ENCODE measurements at places on chromosomes 5 and 9. TPM values are rescaled to one million over a fixed set of nuclear protein-coding genes. Genes with fewer than 3 reads are reported as not detected.

PCDHB10 gene
- 0.89 TPM for total RNA-seq

NOXA1 gene
- 0.59 TPM for total RNA-seq

FBP2 gene
- not detected for total RNA-seq

INSL6 gene
- not detected for total RNA-seq

TCF7 gene
- total RNA-seq = 9.7 TPM

MAMDC4 gene
- 4.1 TPM for total RNA-seq

RAD1 gene
- 39.3 TPM for total RNA-seq

EGFLAM gene
- total RNA-seq = 0.50 TPM

- H3K27me3 ChIP-seq = no peaks in the 10 kb centered on the region
- no peak overlapping the region for H3K4me3 ChIP-seq
- DNase-seq = no peak
These were observed 7.6 kb upstream of the PRRC2B start for GRCh38 chr9:131386281-131386680.

GRCh38 chr9:113187929-113188595 is 33.0 kb downstream of the FKBP15 start:
- no peak overlapping the region for H3K4me3 ChIP-seq
- H3K36me3 ChIP-seq = peaks cover 8% of the 10 kb centered on the region
- no peak overlapping the region for H3K27ac ChIP-seq
- DNase-seq = no peak

GRCh38 chr9:312596-313320 is 98.1 kb downstream of the DOCK8 start:
- no peaks in the 10 kb centered on the region for H3K36me3 ChIP-seq
- no peaks in the 10 kb centered on the region for H3K27me3 ChIP-seq
- no peak for DNase-seq
- H3K27ac ChIP-seq = no peak overlapping the region

DNA sequence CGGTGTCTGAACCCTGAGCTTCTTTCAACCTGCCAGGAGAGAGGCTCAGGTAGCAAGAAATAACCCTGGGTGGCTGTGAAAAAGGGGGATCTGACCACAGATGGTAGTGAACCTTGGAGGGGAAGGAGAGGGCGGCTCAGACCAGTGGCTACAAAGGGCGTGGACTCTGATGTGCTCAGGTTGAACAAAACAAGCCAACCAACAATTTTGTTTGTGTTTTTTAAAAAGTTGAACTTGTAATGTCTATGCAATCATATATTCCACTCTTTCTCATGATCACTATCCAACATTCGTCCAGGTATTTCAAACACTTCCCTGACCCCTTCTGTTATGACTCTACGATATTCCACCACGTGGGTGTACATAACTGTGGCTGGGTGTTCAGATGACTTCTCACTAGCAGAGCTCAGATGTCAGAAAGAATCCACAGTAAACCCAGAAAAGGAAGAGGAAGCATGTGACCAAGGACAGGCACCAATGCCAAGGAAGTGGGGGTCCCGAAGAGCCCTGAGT is 20.0 kb downstream of the PTPN3 start:
- no peak for DNase-seq
- H3K27me3 ChIP-seq = no peaks in the 10 kb centered on the region
- no peak overlapping the region for H3K27ac ChIP-seq
- no peaks in the 10 kb centered on the region for H3K36me3 ChIP-seq

- H3K4me3 ChIP-seq = no peak overlapping the region
- DNase-seq = peak; percentile 51
- H3K4me1 ChIP-seq = no peaks in the 10 kb centered on the region
These were observed 106.3 kb downstream of the DRD1 start for GRCh38 chr5:175337680-175338079.

DNA sequence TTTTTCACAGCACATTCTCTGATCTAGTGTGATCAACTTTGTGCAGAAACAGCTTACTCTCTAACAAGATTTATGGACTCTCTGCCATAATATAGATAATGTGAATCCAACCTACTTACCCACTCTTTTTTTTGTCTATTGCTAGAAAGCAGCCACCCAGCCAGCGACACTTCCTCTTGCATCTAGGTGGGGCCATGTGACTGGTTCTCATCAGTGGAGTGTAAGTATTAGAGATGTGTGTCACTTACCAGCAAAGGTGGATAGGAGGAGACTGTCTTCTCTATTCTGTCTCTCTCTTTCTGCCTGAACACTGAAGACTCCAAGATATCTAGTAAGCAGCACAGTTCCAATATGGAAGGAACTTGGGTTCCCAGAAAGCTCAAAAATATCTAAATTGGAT is 174.8 kb downstream of the MCTP1 start:
- no peaks in the 10 kb centered on the region for H3K27me3 ChIP-seq
- DNase-seq = no peak
- no peak overlapping the region for H3K27ac ChIP-seq

DNA sequence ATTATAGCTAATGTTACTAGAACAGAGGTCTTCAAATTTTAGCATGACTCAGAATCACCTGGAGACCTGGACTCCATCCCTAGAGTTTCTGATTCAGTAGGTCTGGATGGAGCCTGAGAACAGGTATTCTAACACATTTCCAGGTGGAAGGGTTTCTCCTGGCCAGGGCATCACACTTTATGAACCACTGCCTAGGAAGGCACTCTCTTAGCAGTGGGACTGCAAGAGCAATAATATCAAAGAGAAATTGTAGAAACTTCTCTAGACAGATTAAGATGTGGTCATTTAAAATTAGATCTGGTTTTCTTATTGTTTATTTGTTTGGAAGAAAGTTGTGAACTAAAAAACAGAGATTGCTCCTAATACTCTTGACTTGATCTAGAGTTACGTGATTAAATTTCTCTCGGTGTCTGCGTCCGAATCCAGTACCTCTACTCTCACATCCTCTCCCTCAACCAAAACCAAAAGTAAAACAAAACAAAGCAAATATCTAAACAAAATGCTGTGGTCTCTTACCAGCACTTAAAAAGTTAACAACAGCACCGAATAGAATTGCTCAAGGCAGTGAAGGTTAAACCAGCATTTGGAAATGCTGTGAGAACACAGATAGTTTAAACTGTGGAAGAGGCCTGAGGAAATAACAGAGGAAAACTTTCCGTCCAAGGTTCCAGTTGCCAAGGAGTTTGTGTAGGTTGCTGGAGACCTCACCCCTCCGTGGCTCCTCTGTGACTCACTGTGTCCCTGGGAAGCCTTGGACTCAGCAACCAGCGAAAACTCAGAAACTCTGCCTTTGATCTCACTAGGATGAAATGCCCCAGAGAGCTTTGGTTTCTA is 193.4 kb downstream of the ARRDC3 start:
- no peaks in the 10 kb centered on the region for H3K27me3 ChIP-seq
- no peak overlapping the region for H3K27ac ChIP-seq
- H3K36me3 ChIP-seq = no peaks in the 10 kb centered on the region

DNA sequence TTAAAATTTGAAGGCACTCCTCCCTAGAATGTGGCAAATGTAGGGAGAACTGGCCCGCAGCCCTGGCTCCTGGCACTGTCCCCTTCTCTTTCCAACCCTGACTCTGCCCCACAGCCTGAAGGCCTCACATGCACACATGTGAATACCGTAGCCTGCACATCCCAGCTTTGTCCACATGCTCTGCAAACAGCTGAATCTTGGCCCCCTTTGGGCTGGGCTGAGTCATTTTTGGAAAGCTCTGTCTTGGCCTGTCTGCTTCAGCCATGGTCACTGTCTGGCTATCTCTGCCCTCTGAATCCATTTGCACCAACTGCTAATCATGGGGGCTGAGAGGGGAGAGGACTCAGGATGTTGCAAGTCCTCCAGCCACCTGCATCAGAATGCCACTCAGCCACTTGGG is 22.1 kb upstream of the GALNT10 start:
- H3K4me3 ChIP-seq = no peak overlapping the region
- no peak overlapping the region for H3K27ac ChIP-seq
- H3K36me3 ChIP-seq = no peaks in the 10 kb centered on the region
- no peak for DNase-seq
- no peaks in the 10 kb centered on the region for H3K27me3 ChIP-seq

GRCh38 chr5:66513130-66513529 is 83.1 kb upstream of the MAST4 start:
- H3K4me1 ChIP-seq = no peaks in the 10 kb centered on the region
- H3K27me3 ChIP-seq = no peaks in the 10 kb centered on the region
- no peak overlapping the region for H3K4me3 ChIP-seq
- no peak overlapping the region for H3K27ac ChIP-seq
- no peaks in the 10 kb centered on the region for H3K36me3 ChIP-seq

DNA sequence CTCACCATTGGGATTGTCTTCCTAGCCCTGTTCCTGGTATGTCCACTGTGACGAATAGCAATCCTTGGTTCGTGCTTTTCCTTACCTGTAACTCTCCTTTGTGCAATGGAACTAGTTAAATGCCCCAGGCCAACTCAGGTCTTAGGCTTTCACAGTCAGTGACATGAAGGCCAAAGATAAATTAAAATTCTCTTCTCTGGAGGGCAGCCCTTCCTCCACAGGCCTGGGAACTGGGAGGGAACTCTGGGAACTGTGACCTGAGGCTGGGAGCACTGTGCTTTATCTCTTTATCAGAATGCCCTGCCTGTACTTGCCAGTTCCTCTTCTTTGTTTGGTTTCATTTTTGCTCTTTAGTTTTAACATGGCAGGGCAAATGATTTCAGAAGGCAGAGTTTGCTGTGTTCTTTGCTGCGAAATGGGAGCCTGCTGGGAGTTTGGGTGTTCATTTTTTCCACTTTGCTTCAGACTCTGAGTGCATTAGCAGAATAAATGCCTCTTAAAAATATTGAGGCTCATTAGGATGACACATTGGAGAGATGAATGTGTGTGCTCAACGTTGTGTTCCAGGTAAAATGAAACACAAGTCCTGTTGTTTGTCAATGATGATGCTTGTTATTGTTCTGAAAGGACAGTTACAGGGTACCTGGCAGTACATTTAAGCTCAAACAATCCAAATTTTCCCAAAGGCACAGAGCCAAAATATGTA is 118.1 kb downstream of the NUDT12 start:
- 0 out of 2 replicates have a peak, but pooled peaks cover 5% of the 10 kb centered on the region for H3K4me1 ChIP-seq
- no peak overlapping the region for H3K27ac ChIP-seq
- no peaks in the 10 kb centered on the region for H3K27me3 ChIP-seq
- DNase-seq = no peak
- H3K4me3 ChIP-seq = no peak overlapping the region

DNA sequence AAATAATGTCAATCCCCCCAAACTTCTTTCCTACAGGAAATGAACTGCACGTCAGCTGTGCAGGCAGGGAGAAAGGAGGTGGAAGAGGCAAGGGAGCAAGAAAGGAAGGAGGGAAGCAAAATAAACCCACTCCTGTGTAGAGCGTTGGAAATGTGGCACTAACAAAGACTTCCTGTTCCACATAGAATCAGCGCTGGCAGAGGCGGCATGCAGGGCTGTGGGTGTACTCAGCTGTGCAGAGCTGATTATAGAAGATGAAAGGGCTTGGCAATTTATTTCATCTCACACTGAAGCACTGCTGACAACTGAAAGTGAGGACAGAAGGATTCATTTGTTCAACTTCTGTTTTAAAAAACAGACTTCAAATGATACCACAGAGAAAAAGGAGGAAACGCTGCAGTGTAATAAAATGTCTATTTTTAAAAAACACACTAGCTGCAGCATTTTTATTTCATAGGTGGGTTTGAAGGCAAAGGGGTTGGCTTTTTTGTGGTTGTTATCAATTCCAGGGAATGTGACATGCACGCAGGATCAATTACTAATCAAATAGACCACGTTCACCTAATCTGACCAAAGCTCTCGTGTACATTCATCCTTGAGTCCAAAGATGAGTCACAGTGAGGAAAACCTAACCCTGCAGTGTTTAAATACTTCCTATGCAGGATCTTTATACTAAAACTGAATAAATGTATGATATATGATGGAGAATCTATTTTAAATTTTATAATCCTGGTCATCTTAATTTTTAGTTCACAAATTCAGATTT is 583.5 kb downstream of the ZNF608 start:
- H3K36me3 ChIP-seq = no peaks in the 10 kb centered on the region
- DNase-seq = no peak
- H3K4me3 ChIP-seq = no peak overlapping the region

GRCh38 chr9:97705354-97705950 is 8.3 kb upstream of the XPA start:
- H3K36me3 ChIP-seq = no peaks in the 10 kb centered on the region
- no peak overlapping the region for H3K4me3 ChIP-seq
- no peaks in the 10 kb centered on the region for H3K27me3 ChIP-seq
- no peak for DNase-seq
- no peaks in the 10 kb centered on the region for H3K4me1 ChIP-seq

- H3K27me3 ChIP-seq = no peaks in the 10 kb centered on the region
- H3K4me1 ChIP-seq = no peaks in the 10 kb centered on the region
- no peak overlapping the region for H3K27ac ChIP-seq
- no peak for DNase-seq
- H3K36me3 ChIP-seq = no peaks in the 10 kb centered on the region
- H3K4me3 ChIP-seq = no peak overlapping the region
These were observed 24.4 kb upstream of the MROH2B start for GRCh38 chr5:41095324-41096101.

DNA sequence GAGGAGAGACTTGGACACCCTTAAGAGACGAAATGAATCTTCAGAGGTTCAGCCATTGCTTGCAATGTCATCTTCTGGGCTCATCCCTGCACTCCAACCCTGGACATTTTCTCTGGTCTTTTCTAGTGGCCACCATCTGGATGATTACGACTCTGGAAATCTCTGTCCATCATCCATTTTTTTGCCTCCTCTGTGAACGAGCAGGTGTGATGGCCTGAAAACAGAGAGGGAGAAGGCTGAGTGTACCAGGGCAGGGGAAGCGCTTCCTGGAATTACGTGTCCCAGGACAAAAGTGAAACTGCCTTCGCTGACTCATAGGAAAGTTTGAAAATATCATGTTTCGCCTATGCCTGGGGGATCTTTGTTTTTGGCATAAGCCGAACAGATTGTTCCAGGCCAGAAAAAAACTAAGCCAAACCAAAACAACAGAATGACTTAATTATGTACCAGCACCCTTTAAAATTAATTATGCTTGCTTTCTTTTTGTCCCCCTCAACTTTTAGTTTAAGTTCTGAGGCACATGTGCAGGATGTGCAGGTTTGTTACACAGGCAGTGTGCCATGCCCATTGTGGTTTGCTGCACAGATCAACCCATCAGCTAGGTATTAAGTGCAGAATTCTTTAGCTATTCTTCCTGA is 31.9 kb downstream of the ANKRD33B start:
- no peak overlapping the region for H3K27ac ChIP-seq
- no peaks in the 10 kb centered on the region for H3K27me3 ChIP-seq
- H3K4me3 ChIP-seq = no peak overlapping the region
- DNase-seq = no peak
- no peaks in the 10 kb centered on the region for H3K4me1 ChIP-seq

GRCh38 chr5:132098621-132099020 is 25.0 kb downstream of the CSF2 start:
- H3K4me1 ChIP-seq = no peaks in the 10 kb centered on the region
- no peak overlapping the region for H3K27ac ChIP-seq
- H3K4me3 ChIP-seq = no peak overlapping the region
- no peaks in the 10 kb centered on the region for H3K27me3 ChIP-seq

DNA sequence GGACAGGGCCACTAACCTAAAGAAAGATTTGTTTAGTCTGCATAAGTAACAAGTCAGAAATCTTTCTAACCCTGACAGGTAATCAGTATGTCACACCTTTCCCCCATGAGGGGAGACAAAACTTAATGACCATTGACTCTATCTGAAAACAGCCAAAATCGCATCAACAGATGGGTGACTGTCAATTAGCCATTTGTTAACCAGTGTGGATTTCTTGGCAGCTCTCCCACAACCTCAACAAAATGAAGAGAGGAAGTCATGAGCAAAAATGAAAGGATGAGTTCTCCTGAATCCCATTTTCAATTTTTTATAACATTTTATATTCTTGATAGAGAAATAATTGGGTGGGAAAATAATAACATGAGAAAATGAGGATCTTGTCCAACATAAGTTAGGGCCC is 84.6 kb upstream of the SNX2 start:
- H3K27me3 ChIP-seq = no peaks in the 10 kb centered on the region
- H3K4me3 ChIP-seq = no peak overlapping the region
- H3K36me3 ChIP-seq = no peaks in the 10 kb centered on the region
- no peak for DNase-seq
- H3K4me1 ChIP-seq = no peaks in the 10 kb centered on the region

Data from GM23338 (cell line).